AG04450 (cell line): ENCODE measurements at places on chromosomes 5 and 9.
A peak's percentile ranks its signal among the peaks of the same experiment; 100 is the strongest.

GRCh38 chr5:146595088-146595487, 79.1 kb upstream of the GPR151 start:
- DNase-seq, result no peak

DNA sequence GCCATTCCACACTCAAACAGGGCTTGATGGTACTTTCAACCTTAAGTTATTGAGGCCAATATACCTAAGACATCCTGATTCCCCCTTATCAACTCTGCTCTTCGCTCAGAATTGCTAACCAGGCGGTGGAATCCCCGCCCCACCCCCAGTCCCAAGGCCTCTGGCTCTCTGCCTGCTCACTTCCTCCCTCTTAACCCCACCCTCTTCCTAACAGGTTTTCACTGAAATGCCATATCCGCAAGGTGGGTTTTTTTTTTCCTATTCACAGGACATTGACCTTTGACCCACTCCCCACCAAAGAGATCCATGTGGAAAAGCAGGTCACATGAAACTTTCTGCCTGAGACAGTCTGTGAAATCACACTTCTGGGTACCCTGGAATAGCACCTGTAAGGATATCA, 66.6 kb upstream of the IFNK start:
- DNase-seq, result no peak

DNA sequence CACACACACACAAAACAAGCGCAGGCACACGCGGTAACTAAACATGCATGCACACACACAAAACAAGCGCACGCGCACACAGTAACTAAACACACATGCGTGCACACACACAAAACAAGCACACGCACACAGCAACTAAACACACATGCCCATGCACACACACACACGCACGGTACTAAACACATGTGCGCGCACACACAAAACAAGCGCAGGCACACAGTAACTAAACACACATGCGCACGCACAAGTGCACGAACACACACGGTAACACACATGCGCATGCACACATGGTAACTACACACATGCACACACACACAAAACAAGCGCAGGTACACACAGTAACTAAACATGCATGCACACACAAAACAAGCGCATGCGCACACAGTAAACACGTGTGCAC, 19.9 kb upstream of the SLC6A3 start:
- no peak for DNase-seq

GRCh38 chr5:96326902-96327301, 106.1 kb downstream of the PCSK1 start:
- DNase-seq, result no peak

GRCh38 chr9:93589688-93590087, 13.3 kb downstream of the PHF2 start:
- no peak for DNase-seq

DNA sequence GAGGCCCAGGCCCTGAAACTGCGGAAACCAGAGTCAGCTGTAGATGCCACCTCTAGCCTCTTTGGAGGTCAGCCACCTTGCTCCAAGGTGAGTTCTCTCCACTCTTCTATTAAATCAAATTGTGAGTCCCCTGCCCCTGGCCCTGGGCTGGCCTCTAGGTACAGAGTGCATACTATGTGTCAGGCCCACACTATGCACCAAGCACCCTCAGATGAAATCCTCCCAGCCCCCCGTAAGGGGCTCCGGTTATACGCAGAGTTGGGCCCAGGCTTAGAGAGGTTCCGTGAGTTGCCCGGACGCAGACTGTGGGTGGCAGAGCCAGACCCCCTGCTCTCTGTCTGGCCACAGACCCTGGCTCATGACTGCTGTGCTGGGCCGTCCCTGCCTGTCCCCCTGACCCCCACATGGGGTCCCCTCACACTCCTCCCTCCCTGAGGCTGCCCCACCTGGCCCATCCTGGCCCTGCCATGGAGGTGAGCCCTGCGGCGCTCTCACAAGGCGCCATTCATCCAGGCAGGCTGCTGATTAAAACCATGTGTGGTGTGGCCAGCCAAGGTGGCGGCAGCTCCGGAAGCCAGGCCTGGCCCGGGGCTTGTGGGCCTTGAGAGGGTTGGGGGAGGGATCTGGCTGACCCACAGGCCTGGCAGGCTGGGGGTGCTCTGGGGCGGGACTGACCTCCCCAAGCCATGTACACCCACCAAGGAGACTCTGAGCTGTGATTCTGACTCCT, 65.5 kb upstream of the SYNPO start:
- no peak for DNase-seq

DNA sequence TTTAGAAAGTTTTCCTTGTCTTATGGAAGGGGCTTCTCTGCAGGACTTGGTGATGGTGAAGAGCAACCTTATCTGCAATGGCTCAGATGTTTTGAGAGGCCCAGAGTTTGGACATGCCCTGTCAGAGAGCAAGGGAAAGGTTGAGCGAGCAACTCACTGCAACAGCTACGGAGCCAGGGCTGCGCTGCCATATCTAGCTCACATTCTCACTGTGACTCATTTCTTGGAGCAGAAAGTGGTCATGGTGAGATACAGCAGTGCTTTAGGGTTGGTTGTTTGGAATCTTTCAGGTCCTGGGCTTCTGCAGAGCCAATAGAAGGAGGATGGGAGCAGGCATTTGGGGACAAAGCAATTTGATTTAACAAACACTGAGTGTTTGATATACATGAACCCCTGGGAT, 12.3 kb downstream of the GLRA1 start:
- no peak for DNase-seq

GRCh38 chr9:109316207-109316640, 4.6 kb downstream of the EPB41L4B start:
- DNase-seq, result no peak

- DNase-seq, result peak; percentile 4
These were observed 33.1 kb downstream of the GTF3C4 start for GRCh38 chr9:132703336-132703735.

GRCh38 chr5:153372425-153373129, 117.9 kb upstream of the GRIA1 start:
- no peak for DNase-seq

- DNase-seq, result no peak
These were observed 12.6 kb upstream of the TMEM38B start for GRCh38 chr9:105681724-105682123.

DNA sequence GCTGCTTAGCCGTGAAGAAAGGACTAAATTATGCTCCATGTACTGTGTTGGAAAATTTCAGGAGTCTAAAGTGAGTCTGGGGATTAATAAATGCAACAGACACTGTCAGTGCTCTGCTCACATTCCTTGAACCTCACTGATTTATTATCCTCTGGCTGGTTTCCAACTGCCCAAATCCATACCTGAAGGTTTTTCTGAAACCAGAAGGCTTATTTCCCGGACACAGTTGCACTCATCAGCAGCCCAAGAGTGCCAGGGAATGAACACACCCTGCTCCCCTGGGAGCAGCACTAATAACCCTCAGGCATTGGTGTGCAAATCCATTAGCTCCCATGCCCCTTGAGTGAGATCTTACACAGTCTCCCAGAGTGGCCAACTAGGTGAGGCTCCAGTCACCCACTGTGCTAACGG, 38.7 kb downstream of the F2R start:
- no peak for DNase-seq

- DNase-seq, result no peak
These were observed 32.3 kb upstream of the LPCAT1 start for GRCh38 chr5:1555808-1556731.

DNA sequence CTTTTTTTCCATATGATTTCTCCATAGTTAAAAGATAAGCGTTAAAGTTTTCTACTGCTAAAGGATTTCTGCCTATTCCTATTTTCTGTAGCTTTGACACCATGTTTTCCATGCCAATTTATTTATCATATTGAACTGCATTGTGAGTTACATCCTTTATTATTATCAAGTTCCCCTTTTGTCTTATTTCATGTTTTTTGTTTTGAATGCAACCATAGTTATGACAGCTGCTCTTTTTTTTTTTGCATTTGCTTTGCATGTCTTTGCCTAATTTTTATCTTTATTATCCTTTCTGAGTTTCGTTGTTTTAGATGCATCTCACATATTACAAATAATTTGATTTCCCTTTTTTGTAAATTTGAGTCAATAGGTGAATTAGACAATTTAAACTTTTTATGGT, 161.5 kb downstream of the DEPDC1B start:
- no peak for DNase-seq

- DNase-seq, result no peak
These were observed at the start of gene RASEF for GRCh38 chr9:83062651-83063527. TSS of gene RASEF (minus strand) at chr9:83063142. CDS start at chr9:83062867, 275 bp downstream.

- DNase-seq, result peak; percentile 29
These were observed 688 bp downstream of the SNX24 start for GRCh38 chr5:122846051-122846550.

DNA sequence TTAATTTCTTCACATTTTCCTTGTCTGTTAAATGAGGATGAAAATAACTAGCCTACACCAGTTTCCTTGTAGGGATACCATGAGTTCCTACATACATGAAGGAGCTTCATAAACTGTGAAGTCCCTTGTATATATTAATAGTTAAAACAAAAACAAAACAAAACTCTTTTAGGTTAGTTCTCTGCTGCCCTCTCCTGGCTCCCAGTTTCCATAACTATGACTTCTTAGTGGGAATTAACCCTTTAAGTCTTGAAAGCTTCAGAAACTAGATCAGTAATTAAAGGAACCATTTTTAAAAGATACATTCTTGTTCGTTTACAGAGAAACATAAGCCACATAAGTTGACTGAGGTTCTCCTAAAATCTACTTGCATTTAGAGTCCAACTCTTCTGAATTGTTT, 500.0 kb upstream of the C9orf72 start:
- DNase-seq, result no peak

DNA sequence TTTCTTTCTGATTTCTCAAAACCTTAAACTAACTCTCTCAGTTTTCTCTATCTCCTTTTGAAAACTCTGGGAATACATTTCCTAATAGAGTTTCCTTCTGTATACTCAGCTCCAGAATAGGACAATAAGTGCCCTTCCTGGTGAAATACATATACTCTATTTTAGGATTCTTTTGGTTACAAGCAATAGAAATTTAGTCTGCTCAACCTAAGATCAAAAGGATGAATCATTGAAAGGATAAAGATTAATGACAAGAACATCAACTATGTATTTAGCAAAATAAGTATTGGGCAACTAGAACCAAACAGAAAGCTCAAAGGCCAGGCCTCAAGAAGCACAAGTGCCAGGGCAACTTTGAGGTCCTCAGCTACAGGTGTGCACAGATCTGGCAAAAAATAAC, 127.1 kb downstream of the ADAMTSL1 start:
- no peak for DNase-seq

DNA sequence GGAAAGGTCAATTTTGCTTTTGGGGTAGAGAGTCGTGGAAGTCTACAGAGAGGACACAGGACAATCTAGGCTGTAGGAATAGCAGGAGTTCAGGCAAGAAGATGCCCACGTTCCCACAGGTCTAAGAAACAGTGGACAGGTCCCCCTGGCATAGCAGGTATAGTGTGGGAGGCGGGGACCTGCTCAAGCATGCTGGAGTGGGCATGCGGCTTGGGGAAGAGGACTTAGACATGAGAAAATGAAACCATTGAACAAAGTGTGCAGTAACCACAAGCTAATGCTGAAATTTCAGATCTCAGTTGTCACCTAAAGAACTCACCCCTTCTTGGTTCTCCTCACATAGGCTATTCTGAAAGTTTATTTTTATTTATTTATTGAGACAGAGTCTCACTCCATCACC, 142.8 kb upstream of the EFNA5 start:
- no peak for DNase-seq

GRCh38 chr5:180140079-180140554, 68.6 kb upstream of the RNF130 start:
- DNase-seq, result no peak

- DNase-seq, result no peak
These were observed 36.3 kb downstream of the ADAMTS19 start for GRCh38 chr5:129496421-129496820.

DNA sequence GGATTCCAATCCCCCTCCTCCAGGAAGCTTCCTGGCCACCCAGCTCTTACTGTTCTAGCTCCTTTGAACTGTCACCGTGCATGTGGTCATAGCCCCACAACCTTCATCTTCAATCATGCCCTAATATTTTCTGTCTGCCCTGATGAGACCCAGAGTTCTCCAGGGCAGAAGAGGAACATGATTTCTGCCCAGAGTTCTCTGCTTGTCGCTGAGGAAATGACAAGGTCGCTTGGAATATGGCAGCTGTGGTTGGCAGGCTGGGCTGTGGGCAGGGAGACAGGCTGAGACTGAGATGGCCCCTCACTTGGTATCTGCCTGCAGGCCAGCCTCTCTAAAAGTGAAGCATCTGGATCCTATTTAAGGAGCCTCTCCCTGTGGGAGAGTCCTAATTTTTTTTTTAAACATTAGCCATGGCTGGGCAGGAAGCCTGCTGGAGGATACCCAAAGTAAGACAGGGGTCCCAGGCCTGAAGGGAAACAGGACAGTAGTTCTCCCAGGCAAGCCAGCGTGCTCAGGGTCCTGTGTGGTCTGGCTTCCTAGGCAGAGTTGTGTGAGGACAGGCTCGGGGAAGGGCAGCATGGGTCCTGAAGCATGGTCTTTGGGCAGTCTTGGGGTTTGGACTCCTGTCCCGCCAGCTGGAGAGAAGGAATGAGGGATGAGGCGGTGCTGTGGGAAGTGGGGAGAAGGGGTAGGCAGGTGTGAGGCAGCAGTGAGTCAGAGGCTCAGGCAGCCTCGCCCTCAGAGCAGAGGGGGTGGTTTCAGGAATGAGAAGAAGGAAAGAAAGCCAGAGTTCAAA, 242.1 kb downstream of the FSTL4 start:
- no peak for DNase-seq

GRCh38 chr9:114056527-114056926, 21.6 kb downstream of the AMBP start:
- DNase-seq, result no peak

GRCh38 chr5:14572385-14572784, 9.2 kb upstream of the OTULINL start:
- DNase-seq, result no peak

- no peak for DNase-seq
These were observed 190.1 kb downstream of the ACTL7B start for GRCh38 chr9:108665521-108666239.

DNA sequence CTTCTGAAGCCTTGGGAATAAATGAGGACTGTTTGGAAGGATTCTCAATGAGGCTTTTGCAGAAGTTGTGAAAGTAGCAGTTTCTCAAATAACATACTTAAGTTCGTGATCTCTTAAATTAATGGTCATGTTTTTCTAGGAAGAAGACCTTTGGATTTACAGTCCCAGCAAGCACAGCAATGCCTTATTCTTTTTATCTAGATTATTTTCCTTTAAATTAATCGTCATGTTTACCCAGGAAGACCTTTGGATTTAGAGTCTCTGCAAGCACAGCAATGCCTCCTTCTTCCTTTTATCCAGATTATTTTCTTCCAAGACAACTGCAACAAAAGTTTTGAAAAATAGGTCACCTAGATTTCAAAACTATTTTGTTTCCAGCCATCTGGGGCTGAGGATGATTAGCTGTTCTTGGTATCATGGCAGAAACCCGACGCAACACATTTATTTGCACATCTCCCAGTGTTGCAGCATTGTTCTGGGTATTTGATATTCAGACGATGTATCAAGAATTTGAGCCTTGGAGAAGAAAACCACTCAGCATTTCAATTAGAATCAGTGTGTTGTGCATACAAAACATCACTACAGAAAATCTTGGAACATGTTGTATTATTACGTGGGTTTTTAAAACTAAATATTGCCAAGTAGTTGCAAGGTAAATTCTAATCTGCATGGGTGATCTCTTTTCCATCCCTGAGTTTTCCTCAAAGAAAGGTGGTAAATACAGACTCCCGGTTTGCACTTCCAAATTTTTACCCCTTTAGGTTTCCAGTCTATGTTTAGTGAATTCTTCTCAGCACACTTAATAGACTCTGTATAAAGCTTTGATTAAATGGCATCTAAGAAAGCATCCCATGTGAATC, 50.9 kb downstream of the JAKMIP2 start:
- DNase-seq, result no peak

GRCh38 chr9:105473221-105473620, 25.4 kb downstream of the FSD1L start:
- no peak for DNase-seq
